ENCODE measurements at places on chromosomes 2 and 18. TPM values are rescaled to one million over a fixed set of nuclear protein-coding genes. Genes with fewer than 3 reads are reported as not detected.

The NGEF gene
- 0.22 TPM for total RNA-seq

DNA sequence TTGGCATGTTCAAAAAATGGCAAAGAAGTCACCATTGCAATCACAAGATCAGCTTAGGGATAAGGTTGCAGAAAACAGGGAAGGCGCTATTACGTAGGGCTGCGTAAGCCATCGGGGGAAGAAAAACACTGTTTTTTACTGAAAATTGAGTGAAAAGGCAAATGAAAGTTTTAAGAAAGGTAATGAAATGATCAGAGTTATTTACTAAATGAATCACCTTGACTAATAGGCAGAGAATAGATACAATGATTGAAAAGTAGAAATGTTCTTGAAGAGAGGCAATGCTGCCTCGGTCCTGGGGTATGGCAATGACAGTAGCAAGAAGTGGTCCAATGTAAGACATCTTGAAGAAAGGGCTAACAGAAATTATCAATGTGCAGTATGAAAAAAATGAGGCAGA, 1227.8 kb upstream of the ZEB2 start:
- no peak for DNase-seq

DNA sequence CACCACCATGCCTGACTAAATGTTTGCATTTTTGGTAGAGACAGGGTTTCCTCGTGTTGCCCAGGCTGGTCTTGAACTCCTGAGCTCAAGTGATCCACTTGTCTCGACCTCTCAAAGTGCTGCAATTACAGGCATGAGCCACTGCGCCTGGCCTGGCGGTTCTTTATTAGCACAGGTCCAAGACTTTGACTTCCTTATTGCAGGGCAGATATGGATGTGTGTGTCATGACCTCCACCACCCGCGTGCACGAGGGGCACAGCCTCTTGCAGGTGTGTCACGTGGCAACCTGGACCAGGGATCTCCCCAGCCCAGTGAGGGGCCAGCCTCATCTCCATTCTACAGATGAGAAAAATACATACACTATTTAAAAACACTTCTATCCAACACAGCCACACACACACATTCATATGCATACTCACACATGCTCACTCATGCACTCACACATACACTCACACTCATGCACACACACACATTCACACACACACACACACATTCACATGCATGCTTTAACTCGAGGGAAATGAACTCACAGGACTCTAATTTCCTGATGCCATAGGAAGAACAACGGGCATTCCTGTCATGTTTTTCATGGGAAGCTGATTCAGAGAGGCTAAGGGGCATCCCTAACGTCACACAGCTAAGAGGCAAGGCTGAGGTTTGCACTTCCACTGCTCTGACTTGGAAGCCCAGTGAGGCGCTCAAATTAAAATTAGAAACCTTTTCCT, 38.8 kb downstream of the RRM2 start:
- DNase-seq, result peak; percentile 90

DNA sequence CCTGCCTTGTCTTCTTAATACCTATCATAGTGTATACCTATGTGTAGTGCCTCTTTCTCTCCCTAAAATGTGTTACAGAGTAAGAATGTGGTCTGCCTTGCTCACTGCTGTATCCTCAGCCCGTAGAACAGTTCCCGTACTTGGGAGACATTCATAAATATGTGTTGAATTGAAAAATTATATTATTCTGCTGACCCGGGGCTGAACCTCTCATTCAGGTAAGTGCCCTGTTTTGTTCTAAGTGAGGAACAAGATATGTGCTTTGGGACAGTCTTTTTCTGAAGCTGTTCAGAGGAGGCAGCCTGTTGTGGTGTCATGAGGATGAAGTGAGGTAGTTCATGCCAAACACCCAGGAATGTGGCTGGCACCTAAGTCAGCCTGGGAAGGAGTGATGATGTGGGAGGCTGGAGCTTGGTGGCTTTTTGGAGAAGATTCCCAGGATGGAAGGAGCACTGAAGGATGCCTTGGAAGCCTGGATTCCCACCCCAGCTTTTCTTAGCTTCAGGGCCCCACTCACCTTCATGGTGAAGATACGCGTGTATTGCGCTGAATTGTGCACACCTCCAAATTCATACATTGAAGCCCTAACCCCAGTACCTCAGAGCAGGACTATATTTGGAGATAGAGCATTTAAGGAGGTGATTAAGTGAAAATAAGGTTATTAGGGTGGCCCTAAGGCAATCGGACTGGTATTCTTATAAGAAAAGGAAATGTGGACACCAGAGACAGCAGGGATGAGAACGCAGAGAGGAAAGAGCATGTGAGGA, 166.3 kb downstream of the DDX1 start:
- no peak for DNase-seq

- DNase-seq, result no peak
Measured at GRCh38 chr2:234991290-234991689, 39.5 kb downstream of the SH3BP4 start.

DNA sequence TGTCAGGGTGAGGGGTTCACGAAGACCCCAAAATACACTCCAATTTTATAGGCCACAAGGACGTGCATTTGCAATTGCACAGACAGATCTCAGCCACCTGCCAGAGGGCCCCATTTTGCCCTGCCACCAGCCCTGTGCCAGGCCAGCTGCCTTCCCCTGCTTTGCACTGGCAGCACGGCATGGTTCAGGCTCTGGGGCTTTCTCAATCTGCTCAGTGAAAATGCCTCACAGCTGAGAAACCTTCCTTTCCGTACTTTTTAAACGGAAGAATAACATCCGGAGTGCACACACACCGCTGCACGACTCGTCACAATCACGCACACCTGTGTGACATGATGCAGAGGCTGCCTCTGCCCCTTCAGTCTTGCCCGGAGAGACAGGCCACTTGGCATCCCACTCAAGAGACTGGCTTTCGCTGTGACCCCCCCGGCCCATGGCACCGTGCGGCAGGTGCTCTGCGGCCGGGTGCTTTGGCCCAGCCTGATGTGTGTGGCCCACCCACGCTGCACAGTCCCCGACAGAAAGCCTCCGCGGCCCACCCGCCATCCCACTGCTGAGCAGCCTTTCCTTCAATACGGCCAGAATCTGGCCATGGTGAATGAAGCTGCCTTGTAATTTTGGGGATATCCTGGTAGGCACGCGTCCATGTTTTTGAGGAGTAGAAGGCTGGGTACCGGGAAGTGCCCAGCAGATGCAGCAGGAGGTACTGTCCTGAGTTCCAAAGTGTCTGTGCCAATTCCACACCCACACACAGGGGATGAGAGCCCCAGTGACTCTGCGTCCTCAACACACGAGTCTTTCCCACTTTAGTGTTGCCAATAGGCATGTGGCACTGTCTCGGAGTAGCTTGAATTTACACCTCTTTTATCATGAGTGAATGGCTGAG, 88.8 kb downstream of the USP40 start:
- no peak for DNase-seq

Measured in endothelial cell of umbilical vein (primary cell).